ENCODE measurements at places on chromosomes 2 and 18.

- DNase-seq = no peak
Observed at GRCh38 chr2:20172273-20173055, 52.5 kb downstream of the SDC1 start.

DNA sequence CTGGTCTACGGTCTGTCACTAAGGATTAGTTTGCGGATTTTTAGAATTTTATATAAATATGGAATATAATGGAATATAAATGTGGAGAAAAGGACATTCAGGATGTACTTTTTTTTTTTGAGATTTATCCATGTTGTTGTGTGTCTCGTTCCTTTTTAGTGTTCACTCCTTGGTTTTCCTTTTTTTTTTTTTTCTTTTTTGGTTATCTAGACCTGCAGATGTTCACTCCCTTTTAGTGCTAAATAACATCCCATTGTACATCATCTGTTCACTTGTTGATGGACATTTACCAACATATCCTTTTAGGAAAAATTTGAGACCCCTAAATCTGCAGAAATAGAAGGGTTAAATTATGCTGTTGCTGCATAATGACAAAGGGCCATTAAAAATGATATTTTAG is 25.5 kb upstream of the RPL37A start:
- no peak for DNase-seq

DNA sequence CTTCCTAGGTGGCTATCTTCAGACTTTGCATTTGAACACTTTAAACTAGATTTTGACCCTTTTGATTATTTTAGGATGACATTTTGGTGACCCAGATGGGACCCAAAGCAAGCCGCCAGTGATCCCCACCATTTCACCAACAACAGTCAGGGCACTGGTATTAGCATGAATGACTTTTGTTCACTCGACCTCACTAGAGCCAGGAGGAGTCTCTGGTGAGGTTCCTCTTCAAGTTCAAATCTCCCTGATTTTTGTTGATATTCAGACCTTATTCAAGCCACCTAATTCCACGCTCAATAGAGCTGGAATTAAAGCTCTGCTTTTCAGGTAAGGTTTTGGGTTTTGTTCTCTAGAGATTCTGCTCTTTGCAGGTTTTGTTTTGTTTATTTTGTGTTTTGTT is 202.3 kb downstream of the MREG start:
- no peak for DNase-seq

- no peak for DNase-seq
Observed at GRCh38 chr2:74922592-74923227, 35.7 kb upstream of the POLE4 start.

DNA sequence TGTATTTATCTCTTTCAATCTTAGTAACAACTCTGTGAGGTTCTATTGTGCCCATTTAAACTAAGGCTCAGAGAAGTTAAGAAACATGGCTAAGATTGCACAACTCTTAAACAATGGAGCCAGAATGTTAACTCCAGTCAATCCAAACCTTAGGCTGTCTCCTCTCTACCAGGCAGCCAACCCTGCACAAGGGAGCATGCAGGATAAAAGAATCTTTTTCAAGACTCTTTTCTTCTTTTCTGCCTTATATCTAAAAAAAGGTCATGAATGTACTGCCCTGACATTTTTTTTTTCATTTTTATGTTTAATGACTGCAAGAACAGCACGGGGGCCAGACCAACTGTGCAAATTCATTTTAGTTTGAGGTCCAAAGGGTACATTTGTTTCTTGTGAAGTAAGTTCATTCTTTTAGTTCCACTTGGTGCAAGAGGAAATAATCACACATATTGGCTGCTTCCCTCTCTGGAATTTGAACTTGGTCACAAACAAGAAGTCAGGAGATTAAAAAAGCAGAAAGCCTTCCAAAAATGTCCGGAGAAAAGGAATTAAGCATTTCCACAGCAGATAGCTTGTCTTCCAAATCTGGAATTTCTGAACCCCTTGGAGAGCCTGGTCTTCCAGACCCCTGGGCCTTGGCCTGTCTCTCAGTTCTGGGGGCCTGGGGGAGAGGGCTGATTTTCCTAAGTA is 96.0 kb upstream of the RIOK3 start:
- DNase-seq = no peak

DNA sequence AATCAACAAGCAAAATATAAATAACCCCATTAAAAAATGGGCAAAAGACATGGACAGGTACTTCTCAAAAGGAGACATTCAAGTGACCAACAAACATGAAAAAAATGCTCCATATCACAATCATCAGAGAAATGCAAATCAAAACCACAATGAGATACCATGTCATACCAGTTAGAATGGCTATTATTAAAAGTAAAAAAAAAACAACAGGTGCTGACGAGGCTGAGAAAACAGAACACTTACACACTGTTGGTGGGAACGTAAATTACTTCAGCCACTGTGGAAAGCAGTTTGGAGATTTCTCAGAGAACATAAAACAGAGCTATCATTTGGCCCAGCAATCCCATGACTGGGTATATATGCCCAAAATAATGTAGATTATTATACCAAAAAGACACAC is 69.1 kb downstream of the CWC22 start:
- no peak for DNase-seq

DNA sequence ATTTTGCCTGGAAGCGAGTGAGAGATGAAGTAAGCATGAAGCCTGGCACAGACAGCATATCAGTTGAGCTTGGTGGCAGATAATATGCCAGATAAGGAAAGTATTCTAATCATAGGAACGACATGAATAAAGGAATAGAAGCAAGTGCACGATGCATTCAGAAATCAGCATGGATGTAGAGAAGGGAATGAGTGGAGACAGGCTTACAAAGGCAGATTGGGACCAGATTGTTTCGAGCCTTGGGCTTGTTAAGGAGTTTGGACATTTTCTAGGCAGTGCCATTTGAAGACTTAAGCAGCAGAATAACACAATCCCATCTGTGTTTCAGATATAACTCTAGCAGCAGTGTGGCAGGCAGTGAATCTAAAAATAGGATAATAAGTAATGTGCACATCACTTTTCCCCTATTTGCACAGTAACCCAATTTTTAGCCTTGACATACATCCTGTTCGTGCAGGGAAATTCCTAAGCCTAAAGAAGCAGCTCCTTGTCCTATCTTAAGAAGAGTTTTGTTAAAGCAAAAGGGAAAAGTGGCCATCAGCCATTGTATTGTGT is 450.2 kb downstream of the PLCL1 start:
- DNase-seq = no peak

DNA sequence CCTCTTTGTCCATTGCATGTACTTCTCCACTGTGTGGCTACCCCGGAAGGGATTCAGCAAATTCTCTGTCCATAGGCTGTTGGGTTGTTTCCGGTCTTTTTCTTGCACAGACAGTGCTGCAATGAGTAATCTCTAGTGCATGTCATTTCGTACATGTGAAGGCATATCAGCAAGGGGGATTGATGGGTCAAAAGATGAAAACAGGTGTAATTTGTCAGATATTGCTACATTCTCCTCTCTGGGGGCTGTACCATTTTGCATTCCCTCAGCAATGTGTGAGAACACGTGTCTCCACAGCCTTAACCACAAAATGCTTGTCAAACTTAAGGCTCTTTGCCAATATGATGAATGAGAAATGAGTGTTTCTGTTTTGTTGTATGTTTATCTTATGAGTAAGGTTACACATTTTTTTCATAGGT is 60.5 kb downstream of the KLHL29 start:
- DNase-seq = no peak

GRCh38 chr2:40658941-40659340 is 207.1 kb upstream of the SLC8A1 start:
- no peak for DNase-seq

DNA sequence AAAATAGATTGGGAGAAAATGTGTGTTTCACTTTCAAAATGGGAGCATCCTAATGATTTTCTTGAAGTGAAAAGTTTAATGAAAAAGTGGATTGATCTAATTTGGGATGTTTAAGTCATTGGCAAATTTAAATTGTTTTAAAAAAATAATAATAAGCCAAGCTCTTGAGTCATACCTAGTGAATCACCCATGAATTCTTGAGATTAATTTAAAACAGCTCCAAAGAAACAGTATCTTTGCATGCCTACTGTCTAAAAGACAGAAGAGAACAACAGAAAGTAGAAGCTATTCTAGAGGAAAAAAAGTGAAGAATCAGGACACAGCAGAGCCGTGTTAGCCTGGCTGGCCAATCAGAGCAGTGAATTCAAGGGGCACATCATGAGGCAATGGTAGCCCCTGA is 7.7 kb downstream of the ACVR1C start:
- DNase-seq = no peak

DNA sequence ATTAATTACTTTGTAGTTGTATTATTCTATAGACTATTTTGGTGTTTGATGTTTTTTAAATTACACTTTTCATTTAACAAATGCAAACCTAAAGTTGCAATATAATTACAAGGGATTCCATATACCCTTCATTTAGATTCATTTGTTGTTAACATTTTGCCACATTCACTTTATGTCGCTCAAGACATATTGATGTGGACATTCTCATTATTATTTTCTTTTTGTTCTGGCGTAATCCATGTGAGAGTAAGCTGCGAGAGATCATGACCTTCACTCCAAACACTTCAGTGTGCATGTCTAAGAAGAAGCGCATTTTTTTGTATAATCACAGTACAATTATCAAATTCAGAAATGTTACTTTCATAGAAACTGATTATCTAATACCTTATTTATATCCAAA is 280.6 kb downstream of the CALCRL start:
- no peak for DNase-seq

- no peak for DNase-seq
Observed at GRCh38 chr2:64952511-64953482, 36.4 kb upstream of the SLC1A4 start.

DNA sequence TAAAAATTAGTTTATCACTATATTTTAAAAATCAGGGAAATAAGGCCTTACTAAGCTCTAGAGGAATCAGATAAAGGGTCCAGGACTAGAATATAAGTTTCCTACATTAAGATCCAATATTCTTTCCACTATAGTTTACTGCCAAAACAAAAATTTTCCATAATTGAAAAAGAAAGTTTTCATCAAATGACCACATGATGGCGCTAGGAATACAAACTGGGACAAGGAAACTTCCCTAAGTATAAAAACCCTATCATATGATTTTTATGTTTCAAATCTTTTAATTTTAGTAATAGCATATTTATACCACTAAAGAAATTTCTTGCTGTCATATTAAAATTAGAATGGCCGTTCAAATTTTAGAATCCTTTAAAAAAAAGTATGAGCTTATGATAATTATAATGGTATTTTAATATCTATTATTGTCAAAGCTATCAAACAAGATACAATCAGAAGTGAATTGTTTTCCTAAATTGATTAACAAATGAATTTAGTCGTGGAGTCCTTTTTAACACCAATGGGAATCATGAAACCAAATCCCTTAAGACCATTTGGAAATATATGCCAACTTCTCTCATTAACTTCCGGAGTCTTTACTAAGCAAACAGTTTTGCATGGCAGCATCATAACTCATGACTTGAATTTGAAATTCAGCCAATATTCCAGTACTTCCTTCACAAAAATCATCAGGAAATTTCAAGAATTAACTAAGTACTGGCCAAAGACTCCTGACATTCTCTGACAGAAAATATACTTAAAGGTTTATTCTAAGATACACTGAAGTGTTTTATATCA is 70.3 kb downstream of the SCN1A start:
- no peak for DNase-seq

DNA sequence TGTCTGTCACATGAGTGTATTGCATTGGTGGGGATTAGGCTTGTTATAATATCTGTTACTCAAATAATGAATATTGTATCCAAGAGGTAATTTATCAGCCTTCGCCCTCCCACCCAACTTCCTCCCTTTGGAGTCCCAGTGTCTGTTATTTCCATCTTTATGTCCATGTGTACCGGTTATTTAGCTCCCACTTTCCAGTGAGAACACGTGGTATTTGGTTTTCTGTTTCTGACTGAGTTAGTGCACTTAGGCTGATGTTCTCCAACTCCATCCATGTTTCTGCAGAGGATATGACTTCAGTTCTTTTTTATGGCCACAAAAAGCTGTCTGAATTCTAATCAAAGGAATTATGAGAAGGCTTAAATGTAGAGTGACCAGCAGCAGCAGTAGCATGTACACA is 104.0 kb upstream of the ARHGAP28 start:
- DNase-seq = no peak

- no peak for DNase-seq
Observed at GRCh38 chr2:24832521-24832920, 39.3 kb downstream of the CENPO start.

DNA sequence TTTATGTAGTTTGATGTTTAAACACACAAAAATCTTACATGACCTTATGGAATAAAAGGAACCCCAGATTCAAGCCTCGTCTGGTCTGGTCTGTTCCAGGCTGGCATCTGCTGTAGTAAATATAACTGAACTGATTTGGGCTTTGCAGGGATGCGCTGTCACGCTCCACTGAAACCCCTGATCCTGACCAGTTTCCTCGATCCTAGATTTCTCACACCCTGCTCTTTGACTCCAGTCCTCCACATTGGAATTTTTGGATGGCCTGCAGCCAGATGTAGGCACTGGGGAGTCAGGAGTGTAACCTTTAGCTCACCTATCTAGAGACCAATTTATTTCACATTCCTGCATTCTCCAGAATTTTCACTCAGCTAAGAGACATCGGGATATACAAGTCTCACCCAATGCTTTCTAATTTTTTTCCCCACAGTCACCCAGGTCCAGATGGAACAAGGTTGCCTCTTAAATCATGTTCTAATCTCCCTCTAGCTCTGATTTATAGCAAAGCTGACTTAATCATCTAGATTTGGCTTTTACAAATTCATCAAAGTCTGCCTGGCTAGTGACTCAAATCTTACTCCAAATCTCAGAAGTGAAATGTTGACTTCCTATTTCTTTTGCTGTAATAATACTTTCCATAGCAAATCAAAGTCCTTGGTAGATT is 219.6 kb downstream of the CD226 start:
- DNase-seq = no peak

GRCh38 chr18:31720867-31721266 is 36.5 kb upstream of the B4GALT6 start:
- no peak for DNase-seq

DNA sequence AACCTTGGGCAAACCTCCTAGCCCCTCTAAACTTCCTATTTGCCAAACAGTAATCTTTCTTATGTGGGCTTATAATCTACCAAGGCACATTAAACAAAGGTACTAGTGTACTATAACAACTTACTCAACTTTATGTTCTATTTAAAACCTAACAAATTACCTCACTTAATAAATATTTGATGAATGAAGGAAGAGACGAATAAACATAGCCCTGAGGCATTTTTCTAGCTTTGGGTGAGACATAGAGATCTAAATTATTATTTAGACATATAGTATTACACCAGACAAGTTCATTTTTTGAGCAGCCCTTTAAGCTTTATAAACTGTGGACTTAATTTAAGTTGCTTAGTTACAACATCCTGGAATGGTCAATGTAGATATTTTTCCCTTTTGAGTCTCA is 104.6 kb downstream of the UNC80 start:
- no peak for DNase-seq
